Glutamatergic neuron (in vitro differentiated cells): ENCODE measurements at places on chromosomes 5 and 9.

DNA sequence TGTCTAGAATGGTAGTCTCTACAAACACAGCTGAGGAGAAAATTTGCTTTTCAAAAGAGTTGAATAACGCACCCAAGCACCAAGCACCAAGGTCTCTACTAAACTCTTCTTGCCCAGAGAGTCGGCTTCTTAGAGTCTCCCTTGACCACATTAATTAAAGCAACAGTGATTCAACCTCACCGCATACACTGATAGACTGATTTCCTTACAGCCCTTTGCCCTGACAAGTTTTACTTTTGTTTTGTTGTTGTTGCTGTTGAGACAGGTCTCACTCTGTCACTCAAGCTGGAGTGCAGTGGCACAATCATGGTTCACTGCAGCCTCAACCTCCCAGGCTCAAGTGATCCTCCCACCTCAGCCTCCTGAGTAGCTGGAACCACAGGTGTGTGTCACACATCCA lies 1035.7 kb upstream of the DMAC1 start:
- no peak for DNase-seq

GRCh38 chr5:173479711-173480110 lies 136.7 kb downstream of the BOD1 start:
- DNase-seq: no peak

- DNase-seq: no peak
These were observed 5.5 kb downstream of the CCL19 start for GRCh38 chr9:34685591-34685990.

DNA sequence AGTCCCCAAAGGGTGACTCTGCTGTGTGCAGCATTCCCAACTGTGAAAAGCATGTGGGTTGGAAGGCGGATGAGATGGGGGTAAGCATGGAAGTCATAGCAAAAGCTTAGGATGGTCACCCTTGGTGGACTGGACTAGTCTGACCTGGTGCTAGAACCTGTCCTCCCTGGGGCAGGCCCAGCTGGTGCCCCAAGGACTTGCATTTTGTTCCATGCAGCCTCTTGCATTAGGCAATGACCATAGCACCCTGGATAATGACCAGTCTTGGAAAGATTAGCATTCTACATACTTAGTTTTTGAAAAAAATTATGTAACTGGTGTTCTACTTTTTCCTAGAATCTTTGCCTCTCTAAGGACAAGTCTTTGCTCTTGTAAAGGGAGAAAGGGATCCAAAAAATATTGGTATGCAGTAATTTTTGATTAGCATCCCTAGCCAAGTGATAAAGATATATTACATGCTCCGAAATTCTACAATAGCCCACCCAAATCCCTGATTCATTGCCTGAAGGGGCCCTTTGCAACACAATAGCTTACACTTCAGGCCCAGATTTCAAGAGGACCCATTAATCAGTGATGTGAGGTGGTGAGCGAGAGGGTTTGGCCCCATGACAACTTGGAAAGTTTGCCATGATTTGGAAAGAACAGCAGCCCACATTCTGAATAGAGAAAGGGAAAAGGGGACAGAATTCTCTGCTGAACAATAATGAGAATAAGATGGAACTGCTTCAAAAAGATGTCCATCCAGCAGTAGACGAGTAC lies 93.3 kb upstream of the CD180 start:
- DNase-seq: no peak
